ENCODE measurements at places on chromosomes 13 and 19.

GRCh38 chr19:55303477-55303876, 19.7 kb downstream of the BRSK1 start:
- no peak for DNase-seq

GRCh38 chr19:3480383-3481091, at the start of gene SMIM24:
TSS of gene SMIM24 (minus strand) at chr19:3480525. CDS start at chr19:3480463, 62 bp downstream.
- no peak for DNase-seq

DNA sequence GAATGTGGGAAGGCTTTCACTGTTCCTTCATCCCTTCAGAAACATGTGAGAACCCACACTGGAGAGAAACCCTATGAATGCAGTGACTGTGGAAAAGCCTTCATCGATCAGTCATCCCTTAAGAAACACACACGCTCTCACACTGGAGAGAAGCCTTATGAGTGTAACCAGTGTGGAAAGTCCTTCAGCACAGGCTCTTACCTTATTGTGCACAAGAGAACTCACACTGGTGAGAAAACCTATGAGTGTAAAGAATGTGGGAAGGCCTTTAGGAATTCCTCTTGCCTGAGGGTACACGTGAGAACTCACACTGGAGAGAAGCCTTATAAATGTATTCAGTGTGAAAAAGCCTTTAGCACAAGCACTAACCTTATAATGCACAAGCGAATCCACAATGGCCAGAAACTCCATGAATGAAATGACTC, 18.6 kb downstream of the ZNF177 start:
- DNase-seq = no peak

GRCh38 chr13:74226791-74227475, 92.7 kb upstream of the KLF12 start:
- DNase-seq = no peak

DNA sequence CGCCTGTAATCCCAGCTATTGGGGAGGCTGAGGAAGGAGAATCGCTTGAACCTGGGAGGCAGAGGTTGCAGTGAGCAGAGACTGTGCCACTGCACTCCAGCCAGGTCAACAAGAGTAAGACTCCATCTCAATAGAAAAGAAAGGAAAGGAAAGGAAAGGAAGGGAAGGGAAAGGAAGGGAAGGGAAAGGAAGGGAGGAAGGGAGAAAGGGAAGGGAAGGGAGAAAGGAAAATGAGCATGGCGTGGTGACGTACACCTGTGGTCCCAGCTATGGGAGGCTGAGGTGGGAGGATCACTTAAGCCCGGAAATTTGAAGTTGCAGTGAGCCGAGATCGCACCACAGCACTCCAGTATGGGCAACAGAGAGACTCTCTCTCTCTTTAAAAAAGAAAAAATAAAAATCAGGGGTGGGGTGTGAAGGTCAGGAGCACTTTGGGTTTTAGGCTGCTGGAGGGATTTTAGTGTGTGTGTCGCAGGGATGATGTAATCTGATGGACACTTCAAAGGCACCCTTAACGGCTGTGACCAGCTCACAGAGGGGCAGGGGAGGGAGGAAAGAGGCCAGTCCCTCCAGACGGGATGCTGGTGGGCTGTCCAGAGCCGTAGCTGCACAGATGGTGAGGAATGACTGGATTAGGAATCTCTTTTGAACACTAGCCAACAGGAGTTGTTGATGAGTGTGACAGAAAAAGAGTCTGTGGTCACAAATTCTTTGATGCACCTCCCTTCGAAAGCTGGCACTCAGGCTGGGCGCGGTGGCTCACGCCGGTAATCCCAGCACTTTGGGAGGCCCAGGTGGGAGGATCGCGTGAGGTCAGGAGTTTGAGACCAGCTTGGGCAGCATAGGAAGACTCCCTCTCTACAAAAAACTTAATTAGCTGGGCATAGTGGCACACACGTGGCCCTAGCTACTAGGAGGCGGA, 27.6 kb downstream of the TMPRSS9 start:
- DNase-seq = no peak

- DNase-seq = no peak
Measured at GRCh38 chr13:24217601-24218281, 57.2 kb downstream of the SPATA13 start.

DNA sequence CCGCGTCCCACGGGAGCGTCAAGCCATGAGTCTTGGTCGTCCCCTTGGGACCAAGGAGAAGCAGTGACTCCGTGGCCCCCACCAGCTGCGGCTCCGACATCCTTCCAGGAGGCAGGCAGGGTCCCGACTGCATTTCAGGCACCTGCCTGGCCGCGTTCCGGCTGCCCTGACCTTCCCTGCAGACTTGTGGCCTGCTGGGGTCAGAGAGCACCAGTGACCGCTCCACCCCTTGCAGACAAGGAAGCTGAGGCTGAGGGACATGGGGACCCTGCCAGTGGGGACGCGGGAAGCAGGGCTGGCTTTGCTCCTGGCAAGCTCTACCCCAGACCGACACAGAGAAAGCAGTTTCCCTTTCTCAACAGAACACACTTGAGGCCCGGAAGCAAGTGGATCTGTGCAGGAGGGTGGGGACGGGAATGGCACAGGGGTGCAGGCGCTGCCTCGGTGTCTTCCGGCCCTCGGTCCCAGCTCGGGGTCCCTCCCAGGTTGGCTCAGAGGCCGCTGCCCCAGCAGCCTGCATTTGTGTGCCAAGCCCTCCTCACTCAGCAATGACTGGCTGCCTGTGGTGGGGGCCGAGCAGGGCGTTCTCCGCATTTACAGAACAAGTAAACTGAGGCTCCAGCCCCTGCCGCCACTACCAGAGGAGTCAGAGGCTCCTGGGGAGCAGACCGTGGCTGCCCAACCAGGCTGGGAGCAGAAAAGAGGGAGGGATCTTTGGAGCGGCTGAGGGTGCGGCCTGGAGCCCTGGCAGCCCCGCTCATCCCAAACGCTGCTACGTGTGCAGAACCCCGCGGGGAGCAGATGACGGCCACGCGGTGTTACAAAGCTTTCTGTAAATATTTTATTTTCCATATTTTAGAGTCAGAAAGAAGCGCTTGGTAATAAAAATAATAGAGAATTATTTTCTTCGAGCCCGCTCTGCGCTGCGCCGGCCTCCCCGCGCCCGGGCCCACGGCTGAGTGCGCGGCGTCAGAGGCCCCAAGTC, 43.9 kb downstream of the GAS6 start:
- no peak for DNase-seq

- no peak for DNase-seq
Measured at GRCh38 chr13:112679381-112679780, 10.5 kb upstream of the ATP11A start.

DNA sequence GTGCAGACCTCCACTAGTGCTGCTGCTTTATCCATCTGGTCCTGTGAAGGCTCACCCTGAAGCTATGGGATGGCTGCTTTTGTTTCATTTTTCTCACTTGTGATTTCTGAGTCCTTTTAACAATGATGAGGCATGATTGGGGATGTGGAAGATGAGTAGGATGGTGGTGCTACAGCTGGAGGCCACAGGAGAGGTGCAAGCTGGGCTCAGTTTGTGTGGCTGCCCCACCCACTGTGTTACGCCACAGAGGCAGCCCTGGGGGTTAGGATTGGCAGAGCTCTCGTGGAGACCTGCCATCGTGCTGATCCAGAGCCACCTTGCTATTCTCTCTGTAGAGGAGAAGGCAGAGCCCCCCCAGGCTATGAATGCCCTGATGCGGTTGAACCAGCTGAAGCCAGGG, 19.6 kb upstream of the QTRT1 start:
- DNase-seq = no peak

DNA sequence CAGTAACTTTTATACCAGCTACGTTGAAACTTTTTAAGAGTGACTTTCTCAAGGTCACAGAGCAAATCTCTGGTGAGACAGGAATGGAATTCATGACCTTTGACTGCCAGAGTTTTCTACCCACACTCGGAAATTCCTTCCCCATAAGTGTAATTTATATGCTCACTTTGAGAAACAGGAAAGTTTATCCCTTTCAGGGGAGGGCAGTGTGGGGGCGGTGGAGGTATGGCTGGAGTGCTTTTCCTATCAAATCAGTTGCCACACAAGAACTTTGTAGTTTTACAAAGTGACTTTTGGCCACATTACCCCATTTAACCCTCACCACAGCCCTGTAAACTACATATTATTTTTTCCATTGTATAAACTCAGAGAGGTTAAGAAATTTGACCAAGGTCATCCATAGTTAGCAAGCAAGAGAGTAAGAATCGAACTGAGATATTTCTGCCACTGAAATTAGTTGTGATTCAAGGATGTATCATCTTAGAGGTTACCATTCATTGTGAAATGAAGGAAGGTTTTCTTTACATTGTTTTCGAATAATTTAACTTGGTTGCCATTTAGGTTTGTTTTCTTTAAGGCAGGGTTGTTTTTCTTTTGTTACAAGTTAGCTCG, 5.9 kb downstream of the KLF12 start:
- DNase-seq = no peak
